ENCODE measurements at places on chromosomes 7 and 10. TPM values are rescaled to one million over a fixed set of nuclear protein-coding genes. Genes with fewer than 3 reads are reported as not detected.
A peak's percentile ranks its signal among the peaks of the same experiment; 100 is the strongest.

GRCh38 chr7:151491859-151492258 lies 27.8 kb downstream of the RHEB start:
- no peak for DNase-seq

DNA sequence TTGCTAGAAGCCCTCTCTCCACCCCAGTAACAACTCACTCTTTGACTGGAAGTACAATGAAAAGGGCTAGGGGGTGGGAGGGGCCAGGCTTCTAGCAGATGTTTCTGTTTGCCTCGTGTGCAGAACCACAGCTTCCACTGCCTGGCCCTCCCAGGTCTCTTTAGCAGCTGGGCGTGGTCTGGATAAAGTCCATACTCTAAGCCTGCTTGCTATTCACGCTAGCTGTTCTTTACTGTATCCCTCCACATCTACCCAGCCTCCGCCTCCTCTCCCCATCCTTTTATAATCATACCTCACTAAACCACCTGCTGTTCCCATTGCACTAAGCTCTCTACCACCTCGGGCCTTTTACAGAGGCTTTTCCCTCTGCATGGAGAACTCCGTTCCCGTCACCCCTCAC lies 288.8 kb downstream of the CAMK1D start:
- DNase-seq, result peak; percentile 25

The TCERG1L gene
- 0.99 TPM for total RNA-seq

DNA sequence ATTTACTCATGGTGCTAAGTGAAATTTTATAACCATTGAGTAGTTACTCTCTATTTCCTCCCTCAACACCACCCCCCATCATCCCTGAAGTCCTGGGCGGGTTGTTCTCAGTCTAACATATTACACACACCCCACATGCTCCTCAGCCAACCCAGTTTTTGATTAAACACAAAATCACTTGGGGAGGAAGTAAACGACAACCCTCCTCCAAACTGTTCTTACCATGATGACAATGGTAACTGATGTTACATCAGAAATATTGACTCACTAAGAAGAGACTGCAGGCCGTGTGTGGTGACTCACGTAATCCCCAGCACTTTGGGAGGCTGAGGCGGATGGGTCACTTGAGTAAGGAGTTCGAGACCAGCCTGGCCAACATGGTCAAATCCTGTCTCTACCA lies 44.2 kb downstream of the RAB11FIP2 start:
- no peak for DNase-seq

- DNase-seq, result no peak
These were observed 96.3 kb downstream of the CPED1 start for GRCh38 chr7:121084748-121085336.

DNA sequence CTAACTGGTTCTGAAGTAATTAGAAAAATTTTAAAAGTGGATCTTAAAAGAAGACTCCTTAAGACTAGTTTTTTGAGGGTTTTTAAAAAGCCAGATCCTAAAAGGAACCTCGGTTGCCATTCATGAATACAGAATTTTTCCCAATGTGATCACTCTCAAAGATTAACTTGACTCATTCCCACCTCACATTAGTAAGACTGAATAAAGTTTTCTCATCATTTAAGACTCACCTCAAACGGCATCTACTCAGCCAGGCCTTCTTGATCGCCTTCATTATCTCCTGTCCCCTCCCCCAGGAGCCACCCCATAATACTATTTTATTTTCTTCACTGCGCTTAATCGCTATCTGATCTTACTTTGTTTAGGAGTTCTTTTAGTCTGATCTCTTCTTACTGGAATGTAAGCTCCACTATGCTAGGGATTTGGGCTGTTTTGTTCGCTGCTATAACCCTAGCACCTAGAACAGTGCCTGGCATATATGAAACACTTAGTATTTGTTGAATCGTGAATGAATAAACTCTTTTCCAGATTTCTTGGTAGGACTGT lies 55.9 kb upstream of the PCGF5 start:
- no peak for DNase-seq

DNA sequence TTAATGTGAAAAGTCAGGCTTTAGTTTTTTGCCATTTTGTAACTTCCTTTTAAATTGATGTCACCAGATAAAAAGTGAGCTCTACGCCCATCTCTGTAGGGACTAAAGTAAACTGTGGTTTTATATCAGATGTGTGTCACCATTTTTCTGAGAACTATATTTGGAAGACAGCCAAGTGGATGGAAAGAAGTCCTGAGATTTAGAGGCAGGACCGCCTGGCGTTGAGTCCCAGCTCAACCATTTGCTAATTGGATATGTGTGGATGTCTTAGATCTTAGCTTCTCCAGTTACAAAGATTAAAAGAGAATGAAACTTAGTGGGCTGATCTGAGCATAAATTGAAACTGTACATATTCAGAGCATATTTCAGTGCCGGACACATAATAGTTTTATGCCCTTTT lies 691.6 kb upstream of the CELF2 start:
- DNase-seq, result no peak

The R3HCC1L gene
- total RNA-seq, result 15.1 TPM

DNA sequence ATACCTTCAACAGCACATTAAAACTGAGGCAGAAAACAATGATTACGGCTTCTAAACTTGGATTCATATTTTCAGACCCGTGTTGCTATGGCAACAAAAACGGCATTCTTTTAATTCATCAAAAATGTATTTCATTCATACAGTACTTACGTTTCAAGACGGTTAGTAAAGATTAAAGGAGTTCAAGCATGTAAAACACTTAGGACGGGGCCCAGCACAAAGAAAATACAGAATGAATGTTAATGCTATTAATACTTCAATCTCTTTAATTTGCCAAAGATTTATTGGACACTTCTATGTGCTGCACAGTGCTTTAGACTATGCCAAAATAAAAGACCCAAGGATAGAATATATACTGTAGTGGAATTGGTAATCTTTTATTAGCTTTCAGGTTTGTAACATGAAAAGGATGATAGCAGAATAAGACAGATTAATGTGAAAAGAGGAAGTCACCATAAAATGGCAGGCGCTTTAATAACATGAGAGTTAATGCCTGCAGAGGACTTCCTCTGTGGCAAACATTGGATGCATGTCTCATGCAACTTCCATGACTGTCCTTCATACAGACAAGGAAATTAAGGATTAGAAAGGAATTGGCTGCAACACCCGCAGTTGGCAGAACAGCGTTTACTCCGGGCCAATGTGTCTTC lies 201.6 kb upstream of the KLF6 start:
- no peak for DNase-seq

- DNase-seq, result no peak
These were observed 30.9 kb upstream of the DPYSL4 start for GRCh38 chr10:132155723-132156381.

DNA sequence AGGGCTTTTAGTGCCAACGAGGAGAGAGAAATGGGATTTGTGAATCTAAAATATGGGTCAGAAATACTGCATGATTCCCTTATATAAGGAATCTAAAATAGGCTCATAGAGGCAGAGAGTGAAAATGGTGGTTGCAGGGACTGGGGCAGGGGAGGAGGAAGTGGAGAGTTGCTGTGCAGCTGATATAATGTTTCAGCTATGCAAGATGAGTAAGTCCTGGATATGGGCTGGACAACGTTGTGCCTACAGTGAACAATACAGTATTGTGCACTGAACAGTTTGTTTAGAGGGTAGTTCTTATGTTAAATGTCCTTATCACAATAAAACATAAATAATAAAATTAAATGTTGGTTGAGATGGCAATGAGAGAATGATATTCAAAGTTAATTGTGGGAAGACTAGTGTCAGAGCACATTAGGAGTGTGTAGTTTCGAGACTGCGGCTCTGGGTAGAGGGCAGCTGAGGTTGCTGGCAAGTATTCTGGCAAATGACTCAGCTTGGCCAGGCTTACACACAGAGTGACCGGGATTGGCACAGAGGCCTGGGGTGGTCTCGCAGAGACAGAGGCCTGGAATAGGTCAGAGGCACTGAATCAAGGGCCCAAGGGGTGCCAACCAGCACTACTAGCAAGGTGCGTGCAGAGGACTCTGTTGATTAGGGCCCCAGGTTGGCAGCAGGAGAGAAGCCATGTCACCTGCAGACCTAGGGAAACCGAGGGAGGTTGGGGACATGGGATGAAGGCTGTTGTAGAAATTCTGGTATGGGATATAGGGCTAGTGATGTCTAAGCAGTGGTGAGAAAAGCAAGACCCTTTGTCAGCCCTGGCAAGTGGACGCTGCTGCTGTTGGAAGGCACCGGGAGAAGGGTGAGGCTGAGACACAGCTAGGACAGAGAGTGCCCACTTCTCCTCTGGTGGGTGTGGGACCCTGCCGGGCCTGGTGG lies 2.8 kb upstream of the DEPP1 start:
- DNase-seq, result peak; percentile 36

GRCh38 chr10:35130663-35131062 lies 4.0 kb downstream of the CREM start:
- DNase-seq, result no peak

DNA sequence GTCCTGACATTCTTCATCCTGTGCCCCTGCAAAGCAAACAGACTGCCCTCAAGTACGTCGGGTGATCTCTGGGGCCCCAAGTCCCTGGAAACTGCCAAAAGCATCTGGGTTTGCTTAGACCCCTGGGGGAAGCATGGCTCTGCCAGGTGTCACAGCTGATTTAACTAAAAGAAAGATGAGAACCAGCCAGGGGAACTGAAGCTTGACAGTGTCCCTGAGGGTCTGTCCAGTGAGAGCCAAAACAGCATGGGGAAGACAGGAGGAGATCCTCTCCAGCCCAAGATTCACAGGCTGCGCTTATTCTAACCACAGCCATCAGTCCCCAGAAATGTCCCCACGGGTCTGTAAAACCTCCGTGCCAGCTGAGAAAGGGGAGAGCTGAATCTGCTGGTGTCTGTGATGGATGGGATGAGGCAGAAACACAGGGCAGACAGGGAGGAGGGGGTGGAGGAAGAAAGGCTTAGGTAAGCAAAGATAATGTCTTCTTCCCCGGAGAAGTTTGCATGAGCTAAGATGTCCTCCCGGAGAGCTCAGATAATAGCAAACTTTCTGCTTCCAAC lies 21.3 kb downstream of the CCDC3 start:
- no peak for DNase-seq

DNA sequence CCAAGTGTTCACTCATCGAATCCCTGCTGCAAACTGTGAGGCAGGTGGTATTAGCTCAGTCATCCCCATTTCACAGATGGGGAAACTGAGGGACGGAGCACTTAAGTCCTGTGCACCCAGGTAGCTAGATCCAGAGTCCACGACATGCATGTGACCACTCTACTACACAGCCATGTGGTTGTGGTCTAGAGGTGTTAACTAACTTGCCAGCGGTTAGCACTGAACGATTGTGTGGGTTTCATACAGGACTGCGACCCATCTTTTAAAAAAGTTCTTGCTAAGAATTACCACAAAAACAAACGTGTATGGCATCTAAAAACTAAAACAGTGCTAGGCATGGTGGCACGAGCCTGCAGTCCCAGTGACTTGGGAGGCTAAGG lies 16.1 kb upstream of the ABCC2 start:
- DNase-seq, result no peak

- DNase-seq, result no peak
These were observed 37.0 kb downstream of the RBM20 start for GRCh38 chr10:110681023-110681681.

DNA sequence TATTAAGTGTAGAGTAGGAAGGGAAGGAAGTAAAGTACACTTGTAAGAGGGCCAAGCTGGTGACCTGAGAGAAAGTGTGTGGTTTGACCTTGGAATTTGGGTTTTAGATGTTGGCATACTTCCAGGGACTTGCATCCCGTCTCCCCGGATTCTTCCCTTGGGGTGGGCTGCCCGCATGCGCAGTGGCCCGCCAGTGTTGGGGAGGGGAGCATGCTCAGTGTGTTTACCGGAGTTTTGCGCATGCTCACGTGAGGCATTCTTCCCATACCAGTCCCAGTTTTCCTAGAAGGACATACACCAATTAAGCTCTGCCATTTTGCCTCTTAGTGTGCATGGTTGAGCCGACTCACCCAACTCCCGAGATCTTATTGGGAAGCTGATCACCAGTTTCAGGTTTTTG lies 9.4 kb downstream of the PDSS1 start:
- DNase-seq, result no peak

The UCN3 gene
- total RNA-seq, result not detected

GRCh38 chr7:114392686-114393085 lies 21.9 kb upstream of the FOXP2 start:
- no peak for DNase-seq

- no peak for DNase-seq
These were observed 12.8 kb downstream of the PRXL2A start for GRCh38 chr10:80421050-80421706.
